AG20443 (cell line): ENCODE measurements at places on chromosomes 3 and 15.

GRCh38 chr3:156180077-156180476 lies 59.7 kb downstream of the KCNAB1 start:
- no peak for DNase-seq

GRCh38 chr3:72440491-72440890 lies 407.8 kb downstream of the SHQ1 start:
- DNase-seq = no peak

DNA sequence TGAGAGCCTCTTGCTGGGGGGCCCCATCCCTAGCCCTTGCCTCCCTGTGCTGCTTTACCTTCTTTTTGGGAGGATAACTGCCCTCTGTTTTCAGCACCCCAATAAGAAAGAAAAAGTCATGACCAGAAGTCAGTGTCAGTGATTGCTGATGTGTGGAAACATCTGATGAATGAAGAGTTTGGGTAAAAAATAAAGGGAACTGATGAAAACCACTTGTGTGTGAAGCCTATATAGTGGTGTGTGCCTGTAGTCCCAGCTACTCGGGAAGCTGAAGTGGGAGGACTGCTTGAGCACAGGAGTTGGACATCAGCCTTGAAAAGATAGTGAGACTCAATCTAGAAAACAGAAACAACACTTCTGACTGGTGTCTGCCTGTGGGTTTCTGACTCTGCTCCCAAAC lies 9.8 kb upstream of the CELSR3 start:
- no peak for DNase-seq

- DNase-seq = peak; percentile 9
These were observed 60.5 kb downstream of the KLF13 start for GRCh38 chr15:31387092-31387478.
